ENCODE measurements at places on chromosomes 5 and 9.

GRCh38 chr5:66406761-66407336 is 189.3 kb upstream of the MAST4 start:
- no peak for DNase-seq

DNA sequence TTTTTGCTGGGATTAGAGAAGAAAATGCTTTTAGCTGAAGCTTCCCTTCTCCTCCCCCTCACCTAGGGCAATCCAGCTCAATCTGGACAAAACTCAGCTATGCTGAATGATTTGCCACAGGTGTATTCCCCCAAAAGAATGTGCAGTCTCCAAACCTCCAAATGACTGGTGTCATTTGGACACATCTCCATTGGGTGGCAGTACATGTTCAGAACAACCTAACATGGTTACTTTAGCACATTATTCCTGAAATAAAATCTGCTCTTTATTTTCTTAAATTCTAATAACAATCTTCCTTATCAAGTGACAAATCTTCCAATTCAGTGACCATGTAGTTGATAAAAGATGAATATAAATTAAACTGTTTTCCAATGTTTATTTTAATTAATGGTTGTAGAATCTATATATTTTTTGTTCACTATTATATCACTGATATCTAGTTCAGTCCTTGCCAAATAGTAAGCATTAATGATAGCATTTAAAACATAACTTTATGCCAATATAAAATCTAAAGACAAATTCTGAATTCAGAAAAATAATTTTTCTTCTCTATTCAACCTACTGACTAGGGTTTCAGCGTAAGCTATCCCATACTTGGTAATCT is 61.3 kb upstream of the MOCS2 start:
- no peak for DNase-seq

DNA sequence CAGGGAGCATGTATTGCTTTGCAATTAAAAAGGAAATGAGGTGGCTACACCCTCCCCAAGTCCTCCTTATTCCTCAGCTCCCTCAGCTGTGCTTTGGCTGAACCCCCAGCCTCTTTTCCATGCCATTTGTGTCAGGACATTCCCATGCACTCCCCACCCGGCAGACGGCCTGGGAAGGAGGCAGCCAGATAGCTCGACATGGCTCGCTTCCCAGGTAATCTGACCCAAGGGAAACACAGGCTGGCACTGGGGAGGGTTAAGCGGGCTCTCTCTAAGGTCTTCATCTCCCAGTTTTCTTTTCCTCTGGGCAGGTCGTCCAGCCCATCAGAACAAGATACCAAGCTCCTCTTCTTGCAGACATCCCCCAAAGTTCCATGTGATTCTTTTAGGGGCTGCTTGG is 31.2 kb downstream of the BTNL9 start:
- DNase-seq: no peak

GRCh38 chr9:137974746-137975526 is 97.4 kb downstream of the CACNA1B start:
- DNase-seq: no peak

- no peak for DNase-seq
Observed at GRCh38 chr5:40879163-40879942, 29.9 kb upstream of the C7 start.

- no peak for DNase-seq
Observed at GRCh38 chr5:133667217-133667616, 54.9 kb upstream of the FSTL4 start.

GRCh38 chr9:126752376-126752775 is 52.5 kb upstream of the ZBTB43 start:
- no peak for DNase-seq

DNA sequence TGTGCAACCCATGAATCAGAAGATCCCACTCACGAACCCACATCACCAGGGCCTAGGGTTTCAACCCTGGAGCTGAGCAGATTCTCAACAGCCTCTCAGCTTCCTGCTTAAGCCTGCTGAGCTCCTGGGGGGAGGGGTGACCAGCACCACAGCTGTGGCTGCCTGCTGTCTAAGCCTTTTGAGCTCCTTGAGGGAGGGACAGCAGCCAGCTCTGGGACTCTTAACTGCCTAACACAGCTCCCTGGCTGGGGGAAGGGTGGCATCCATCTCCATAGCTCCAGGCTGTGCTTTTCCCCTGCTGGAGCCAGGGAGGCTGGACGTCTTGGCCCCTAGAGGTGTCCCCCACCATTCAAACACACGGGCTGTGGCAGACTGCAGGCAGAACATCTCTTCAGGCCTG is 250.3 kb downstream of the DMAC1 start:
- DNase-seq: no peak

- no peak for DNase-seq
Observed at GRCh38 chr5:173316339-173317020, 11.7 kb downstream of the STC2 start.

- DNase-seq: no peak
Observed at GRCh38 chr9:98790134-98790841, 6.1 kb downstream of the ANKS6 start.

DNA sequence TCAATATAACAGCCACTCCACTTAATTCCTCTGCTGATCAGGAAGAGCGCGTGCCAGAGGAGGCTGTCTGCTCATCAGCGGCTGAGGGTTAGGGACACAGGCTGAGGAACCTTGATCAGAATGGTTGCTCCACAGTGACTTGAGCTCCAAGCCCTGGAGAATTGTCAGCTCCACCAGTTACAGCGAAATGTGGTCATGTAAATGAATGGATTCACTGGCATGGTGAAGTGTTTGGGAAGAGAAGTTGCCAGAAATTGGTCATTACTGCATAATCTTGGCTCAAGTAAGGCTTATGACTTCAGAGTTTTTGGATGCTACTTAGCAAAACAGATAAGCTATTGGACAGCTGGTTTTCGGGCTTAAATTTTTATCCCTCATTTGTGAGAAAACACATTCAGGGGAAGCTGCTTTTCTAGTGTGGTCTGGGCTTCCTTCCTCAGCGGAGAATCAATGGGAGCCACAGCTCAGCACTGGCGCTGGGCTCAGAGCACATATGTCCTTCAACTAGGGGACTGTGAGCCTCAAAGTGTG is 65.0 kb downstream of the PRRT1B start:
- DNase-seq: peak; percentile 38

- DNase-seq: no peak
Observed at GRCh38 chr5:67085616-67086015, 111.0 kb downstream of the CD180 start.

DNA sequence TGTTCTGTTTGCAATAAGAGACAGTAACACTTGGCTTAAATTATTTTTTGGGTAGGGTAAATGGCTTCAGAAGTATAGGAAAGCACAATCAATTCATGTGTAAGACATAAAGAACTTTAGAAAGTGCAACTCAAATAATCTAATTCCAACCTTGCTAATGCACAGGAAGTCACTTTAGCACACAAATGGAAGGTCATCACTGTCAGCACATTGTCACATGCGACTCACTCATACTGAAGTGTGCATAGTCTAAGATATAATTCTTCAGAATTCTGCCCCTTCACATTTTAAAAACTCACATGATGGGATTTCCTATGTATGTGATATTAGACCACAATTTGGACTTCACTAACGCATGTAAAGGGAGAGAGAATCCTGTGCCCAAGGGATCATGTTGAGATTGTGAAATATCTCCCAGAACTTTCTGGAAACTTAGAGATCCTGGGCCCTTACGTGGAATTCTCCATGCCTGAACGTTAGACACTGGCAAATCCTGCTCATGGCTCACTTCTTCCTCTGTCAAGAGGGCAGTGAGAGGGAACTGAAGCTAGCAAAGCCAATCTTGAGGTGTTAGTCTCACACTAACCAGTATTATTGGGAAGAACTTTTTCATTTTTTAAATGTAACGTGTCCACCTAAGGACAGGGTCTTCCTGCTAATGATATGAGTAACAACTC is 403.2 kb upstream of the PTGER4 start:
- DNase-seq: no peak

GRCh38 chr5:130893006-130893405 is 272.1 kb downstream of the HINT1 start:
- DNase-seq: no peak

DNA sequence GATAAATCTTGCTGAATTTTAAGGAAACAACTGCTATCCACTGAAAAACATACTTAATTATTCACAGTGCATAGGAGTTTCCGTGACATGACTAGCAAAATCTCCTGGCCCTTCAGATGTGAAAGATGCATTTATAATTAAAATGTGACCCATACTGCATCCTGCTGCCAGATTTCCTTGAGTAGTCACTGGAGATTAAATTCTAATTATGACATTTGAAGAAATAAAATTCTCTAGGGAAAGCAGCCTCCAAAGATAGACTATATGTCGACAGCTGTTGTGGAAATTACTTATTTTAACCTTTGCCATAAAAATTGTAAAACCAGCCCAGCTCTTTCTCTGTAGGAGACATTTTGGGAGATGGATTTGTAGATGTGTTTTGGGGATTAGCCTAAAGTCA is 193.6 kb upstream of the SMC2 start:
- DNase-seq: no peak

DNA sequence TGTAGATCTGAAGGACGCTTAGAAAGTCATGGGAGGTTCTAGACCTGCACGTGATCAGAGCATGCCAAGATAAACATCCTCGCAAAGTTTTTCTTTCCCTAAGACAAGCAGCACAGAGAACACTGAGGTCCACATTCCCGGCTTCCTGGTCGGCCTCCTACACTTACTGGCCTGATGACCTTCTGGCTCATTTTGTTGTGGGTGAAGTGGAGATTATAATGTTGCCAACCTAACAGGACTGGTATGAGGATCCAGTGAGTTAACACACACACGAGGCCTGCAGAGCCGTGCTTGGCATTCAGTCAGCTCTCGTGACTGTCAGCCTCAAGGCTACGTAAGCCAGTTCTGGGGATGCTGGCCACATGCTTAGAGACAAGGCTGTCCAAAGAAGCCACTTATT is 186.0 kb downstream of the TENT4A start:
- no peak for DNase-seq

DNA sequence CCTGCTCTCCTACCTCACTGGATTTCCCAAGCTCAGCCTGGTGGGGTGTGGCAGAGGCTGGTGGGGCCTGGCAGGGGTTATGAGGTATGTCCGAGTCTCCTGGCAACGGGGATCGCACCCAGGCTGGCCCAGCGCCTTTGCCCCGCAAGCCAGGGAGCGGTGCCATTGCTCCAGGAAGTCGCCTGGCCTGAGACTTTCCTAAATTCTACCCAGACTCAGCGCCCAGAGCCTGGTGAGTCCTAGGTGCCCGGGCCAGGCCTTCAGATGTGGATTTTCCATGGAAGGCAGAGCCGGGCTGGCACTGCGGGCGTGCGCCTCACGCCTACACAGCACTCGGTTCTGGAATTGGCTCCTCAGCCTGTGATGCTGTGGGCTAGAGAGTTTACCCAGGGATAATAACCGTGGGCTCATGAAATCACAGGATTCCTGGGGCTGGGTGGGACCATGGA is 155.4 kb upstream of the COL5A1 start:
- DNase-seq: no peak

- no peak for DNase-seq
Observed at GRCh38 chr9:122252796-122253195, 11.8 kb downstream of the RBM18 start.

DNA sequence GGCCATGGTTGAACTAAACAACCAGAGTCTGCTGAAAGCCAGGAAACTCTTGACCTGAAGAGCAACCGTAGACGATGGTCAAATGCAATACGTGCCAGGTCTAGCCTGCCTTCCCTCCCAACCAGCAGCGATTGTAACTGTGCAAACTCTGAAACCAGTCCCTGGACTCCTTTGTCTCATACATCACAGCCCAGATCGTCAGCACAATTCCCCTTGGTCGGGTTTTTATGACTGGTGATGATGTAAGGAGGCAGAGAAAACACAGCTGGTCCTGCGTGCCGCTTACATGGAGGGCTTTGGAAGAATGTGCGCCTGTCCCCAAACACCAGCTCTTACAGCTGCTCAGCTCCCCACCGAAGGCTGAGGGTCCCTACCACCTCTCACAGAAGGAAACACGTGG is 24.6 kb downstream of the SMIM23 start:
- no peak for DNase-seq

DNA sequence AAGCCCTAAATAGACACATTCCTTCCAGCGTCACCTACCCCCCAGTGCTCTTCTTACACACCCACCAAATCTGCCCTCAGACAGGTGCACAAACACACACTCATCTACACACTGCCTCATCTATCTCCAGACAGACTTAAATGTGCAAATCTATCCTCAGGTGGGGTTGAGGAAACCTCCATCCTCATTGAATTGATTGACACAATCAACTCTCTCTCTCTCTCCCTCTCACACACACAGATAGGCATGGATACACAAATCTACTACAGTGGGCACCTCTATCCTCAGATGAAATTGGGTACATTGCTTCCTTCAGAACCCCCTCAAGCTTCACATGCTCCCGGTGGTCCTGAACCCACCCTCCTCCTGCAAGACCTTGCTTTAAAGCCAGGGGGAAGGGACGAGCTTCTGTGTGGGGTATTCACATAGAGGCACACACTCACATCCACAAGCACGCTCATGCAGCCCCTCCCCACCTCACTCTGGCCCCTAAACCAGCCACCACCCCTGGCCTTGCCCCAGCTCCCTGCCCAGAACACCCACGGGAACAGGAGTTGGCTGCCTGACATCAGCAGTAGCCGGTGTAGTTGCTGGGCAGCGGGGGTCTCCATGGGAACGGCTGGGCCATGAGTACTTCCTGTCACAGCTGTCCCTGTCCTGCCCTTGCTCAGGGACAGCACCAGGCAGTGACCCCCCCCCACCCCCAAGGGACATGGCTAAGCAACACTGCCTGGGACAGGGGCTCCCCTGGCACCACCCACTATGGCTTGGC is 22.8 kb downstream of the PCDH1 start:
- no peak for DNase-seq

DNA sequence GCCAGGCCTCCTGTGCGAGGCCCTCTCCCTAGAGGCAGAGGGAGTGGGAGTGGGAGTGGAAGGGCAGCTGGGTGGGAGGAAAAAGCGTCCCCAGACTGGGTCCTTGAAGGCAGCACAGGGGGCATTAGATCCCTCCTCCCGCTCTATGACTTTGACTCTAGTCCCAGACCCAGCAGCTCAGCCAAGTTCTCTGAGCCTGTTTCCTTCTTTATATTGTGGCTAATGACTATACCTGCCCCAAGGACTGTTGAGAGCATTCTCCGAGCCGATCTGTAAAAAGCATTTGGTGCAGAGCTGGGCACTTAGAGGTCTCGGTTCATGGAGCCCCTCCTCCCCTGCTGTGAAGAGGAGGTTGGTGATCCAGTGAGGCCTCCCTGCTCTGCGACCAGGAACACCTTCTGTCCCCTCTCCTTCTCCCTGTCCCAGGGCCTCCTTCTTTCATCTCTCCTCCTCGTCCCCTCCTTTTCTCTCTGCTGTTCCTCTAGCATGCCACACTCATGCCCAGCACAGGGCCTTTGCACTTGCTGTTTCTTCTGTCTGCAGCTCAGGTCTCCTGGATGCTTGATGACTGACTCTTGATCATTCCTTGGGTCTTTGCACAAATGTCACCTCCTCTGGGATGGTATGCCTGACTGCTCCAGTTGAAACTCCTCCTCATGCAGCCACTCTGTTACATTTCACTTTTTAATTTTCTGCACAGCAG is 23.4 kb upstream of the PSD2 start:
- DNase-seq: no peak

GRCh38 chr5:34555699-34556508 is 100.2 kb upstream of the RAI14 start:
- DNase-seq: no peak
